ENCODE measurements at places on chromosomes 11 and 22. TPM values are rescaled to one million over a fixed set of nuclear protein-coding genes. Genes with fewer than 3 reads are reported as not detected.

CEP126 gene
- total RNA-seq, result 1.0 TPM

KCNC1 gene
- total RNA-seq, result not detected

TNNI2 gene
- total RNA-seq, result under 0.01 TPM

SNX15 gene
- 14.6 TPM for total RNA-seq

TMEM121B gene
- total RNA-seq, result not detected

Data from nasal cavity respiratory epithelium epithelial cell of viscerocranial mucosa (primary cell).